ENCODE measurements at places on chromosomes 11 and 22.

DNA sequence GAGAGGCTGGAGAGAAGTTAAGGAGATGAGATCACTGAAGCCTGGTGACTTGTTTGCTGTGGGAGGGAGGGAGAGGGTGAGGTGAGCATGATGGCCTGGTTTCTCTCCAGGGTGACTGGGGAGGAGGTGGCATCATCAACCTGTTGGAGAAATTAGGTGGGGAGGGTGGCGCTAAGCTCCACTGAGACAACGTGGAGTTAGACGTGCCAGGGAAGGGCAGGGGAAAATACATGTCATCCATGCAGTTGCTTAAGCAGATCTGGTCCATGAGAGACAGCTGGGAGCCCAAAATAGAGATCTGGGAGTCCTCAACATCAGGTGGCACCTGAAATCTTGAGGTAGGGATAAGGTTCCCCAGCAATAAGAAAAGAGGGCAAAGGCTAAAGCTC lies 9.3 kb upstream of the MAFF start:
- no peak for DNase-seq
- H3K27me3 ChIP-seq, result peaks cover 9% of the 10 kb centered on the region
- H3K36me3 ChIP-seq, result no peaks in the 10 kb centered on the region
- no peak overlapping the region for H3K27ac ChIP-seq
- no peak overlapping the region for H3K4me3 ChIP-seq

DNA sequence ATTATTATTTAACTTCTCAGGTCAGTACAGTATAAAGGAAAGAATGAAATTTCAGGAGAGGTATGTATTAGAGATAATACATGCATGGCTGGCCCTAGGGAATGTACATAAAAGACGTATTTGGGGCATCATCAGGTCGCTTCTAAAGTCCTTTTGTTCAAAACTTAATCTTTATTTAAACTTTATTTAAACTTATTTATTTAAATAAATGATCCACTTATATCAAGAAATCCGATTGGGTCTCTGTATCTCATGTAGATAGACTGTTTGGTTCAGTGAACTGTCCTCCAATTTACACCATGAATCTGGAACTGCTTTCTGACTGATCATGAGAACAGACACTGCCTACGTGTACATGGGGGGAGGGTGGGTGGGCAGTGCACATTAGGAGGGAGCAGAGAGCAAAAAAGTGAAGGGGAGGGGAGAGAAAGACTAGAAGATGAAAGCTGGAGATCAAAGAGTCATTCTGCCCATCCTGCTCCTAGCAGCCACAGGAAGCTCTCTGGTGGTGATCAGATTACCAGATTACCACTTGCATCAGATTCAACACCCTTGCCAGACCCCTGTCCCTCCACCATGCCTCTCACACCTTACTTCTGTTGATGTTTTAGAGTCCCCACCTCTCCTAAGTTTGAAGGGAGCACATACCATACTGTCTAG lies 92.1 kb upstream of the MTMR2 start:
- H3K4me1 ChIP-seq, result peaks cover 75% of the 10 kb centered on the region
- no peak overlapping the region for H3K4me3 ChIP-seq
- H3K27ac ChIP-seq, result peak overlapping the region; percentile 79
- H3K36me3 ChIP-seq, result peaks cover 2% of the 10 kb centered on the region
- DNase-seq, result peak; percentile 34

GRCh38 chr22:43255299-43255698 lies 68.4 kb upstream of the TTLL12 start:
- DNase-seq, result no peak
- H3K4me3 ChIP-seq, result no peak overlapping the region
- H3K27me3 ChIP-seq, result peaks cover 20% of the 10 kb centered on the region
- H3K4me1 ChIP-seq, result peaks cover 7% of the 10 kb centered on the region
- no peaks in the 10 kb centered on the region for H3K36me3 ChIP-seq
- no peak overlapping the region for H3K27ac ChIP-seq

DNA sequence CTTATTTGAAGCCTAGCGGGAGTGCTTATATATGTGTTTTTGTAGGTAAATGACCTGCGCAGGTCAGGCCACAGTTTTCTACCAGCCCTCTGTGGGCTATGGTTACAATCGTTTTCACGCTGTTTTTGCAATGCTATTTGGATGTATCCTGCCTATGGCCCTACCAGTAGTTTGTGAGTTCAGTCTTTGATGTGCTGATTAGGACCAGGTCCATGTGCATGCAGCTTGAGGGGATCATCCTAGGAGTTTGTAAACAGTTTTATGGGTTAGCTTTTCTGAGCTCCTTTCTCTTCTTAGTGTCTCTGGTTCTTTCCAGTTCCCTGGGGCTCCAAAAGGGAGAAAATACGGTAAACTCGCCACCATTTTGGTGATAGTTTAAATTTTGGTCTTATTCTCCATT lies 142.5 kb downstream of the LDLRAD3 start:
- no peak overlapping the region for H3K4me3 ChIP-seq
- H3K27ac ChIP-seq, result no peak overlapping the region
- DNase-seq, result no peak
- H3K4me1 ChIP-seq, result no peaks in the 10 kb centered on the region
- H3K27me3 ChIP-seq, result peaks cover 11% of the 10 kb centered on the region

Data from activated naive CD8-positive, alpha-beta T cell treated with anti-CD3 and anti-CD28 coated beads, Interleukin-2, amount 50 U/mL, for 24 hours (primary cell).